Inflammatory macrophage (primary cell): ENCODE measurements at places on chromosomes 5 and 9.
A peak's percentile ranks its signal among the peaks of the same experiment; 100 is the strongest.

DNA sequence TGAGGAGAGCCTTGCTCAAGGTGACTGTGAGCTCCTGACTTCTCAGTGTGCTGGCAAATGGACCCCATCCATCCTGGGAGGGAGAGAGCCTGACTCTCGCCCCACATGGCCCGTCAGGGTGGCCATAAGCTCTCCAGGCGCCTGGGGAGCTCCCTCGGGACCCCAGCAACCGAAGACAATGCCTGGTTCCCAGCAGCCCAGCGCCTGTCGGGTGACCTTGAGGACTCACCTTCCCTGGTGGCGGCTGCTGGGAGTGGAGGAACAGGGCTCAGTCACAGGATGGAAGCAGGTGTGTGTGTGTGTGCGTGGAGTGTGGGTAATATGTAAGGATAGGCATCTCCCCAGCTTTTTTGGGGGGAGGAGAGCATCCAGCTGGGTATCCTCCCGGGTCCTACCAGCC, 190.3 kb downstream of the MELK start:
- no peak for DNase-seq

DNA sequence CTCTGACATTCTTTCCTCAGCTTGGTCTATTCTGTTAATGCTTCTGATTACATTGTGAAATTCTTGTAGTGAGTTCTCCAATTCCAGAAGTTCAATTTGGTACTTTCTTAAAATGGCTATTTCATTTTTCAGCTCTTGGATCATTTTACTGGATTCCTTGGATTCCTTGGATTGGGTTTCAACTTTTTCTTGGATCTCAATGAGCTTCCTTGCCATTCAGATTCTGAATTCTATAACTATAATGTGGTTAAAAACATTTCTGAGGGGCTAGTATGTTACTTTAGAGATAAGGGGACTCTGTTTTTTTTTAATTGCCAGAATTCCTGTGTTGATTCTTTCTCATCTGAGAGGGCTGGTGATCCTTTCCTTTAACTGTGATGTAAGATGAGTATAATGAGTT, 136.4 kb downstream of the MCTP1 start:
- no peak for DNase-seq

DNA sequence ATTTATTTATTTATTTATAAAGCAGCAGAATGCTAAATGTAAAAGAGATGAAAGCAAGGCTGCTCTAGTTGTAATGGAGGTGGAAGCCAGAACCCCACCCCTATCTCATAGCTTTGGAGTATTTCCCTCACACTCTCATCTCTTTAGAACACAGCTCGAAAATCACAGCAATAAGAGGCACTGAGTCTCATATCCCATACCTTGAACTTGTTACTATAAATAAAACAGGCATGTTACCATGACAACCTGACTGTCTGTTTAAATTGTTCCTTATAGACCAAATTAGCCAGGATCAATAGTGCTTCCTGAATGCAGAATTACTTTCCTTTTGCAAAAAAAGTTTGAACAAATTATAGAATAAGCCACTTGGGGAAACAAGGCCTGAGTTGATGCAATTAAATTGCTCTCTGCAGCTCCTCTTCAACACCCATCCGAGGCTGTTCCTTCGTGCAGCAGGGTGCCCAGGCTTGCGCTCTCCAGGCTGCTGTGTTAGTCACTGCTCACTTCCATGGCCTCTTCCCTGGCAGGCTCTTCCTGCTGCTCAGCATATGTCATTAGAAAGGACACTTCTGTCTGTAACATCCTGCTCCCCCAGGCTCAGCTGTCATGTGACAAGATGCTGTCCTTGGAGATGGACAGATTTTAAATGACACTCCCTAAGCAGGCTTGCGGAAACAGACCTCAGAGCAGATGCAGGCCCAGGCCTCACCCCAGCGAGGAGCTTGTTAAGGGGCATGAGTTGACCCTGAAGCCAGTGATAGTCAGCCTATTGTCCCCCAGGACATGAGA, 120.2 kb downstream of the CARTPT start:
- DNase-seq = no peak

DNA sequence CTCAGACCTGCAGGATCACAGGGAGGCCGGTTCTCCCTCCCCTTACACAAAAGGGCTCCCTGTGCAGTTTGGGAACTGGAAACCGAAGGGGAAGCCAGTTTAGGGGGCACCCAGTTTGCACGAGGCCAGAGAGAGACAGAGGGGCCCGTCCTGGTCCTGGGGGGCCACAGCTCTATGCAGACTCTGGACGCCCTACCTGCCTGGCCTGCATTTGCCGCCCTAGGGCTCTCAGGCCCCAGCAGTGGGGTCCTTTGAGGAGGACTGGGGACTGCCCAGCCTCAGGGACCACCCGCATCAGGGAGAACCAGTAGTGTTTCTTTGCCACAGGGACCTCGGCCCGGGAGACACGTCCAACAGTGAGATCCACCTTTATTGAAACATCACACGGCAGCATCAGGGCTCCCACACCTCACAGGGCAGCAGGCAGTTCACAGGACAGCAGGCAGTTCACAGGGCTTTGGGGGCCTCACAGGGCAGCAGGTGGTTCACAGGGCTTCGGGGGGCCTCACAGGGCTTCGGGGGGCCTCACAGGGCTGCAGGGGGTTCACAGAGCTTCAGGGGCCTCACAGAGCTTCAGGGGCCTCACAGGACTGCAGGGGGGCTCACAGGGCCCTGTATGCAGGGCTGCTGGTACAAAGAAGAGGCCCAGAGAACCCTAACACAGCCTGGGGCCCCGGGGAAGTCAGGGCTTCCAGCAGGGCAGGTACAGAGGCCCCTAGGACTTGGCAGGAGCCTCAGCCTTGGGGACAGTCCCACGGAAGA, 648 bp upstream of the NSMF start:
- DNase-seq = no peak

- DNase-seq = peak; percentile 5
Measured at GRCh38 chr5:113632996-113633395, 119.5 kb downstream of the YTHDC2 start.
